ENCODE measurements at places on chromosomes 13 and 19.

DNA sequence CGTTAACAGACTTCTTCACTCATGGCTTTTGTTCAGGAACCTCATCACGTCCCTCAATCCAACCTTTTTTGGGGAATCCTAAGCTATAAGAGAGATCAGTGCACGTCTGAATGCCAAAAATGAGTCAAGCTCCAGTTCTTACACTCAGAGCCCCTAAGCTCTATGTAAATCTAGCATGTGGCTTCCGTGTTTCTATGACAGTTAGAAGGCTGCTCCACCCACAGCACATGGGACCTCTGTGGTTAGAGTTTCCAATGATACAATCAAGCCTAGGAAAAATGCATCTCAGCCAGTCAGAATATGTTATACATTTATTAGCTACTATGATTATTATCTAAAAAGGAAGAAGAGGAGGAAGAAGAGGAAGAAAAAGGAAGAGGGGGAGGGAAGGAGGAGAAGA, 135.9 kb downstream of the ENOX1 start:
- no peak for DNase-seq

GRCh38 chr13:43074824-43075510, 51.6 kb downstream of the DNAJC15 start:
- DNase-seq = peak; percentile 46

- no peak for DNase-seq
Measured at GRCh38 chr13:53285896-53286430, 257.4 kb downstream of the OLFM4 start.

- no peak for DNase-seq
Measured at GRCh38 chr13:72198967-72199560, 332.1 kb upstream of the DACH1 start.

GRCh38 chr19:7216373-7216902, 77.8 kb downstream of the INSR start:
- DNase-seq = peak; percentile 79

Data from activated CD4-positive, alpha-beta memory T cell treated with anti-CD3 and anti-CD28 coated beads for 36 hours (primary cell).